ENCODE measurements at places on chromosomes 12 and 14.

GRCh38 chr12:1373901-1374735, 220.3 kb downstream of the FBXL14 start:
- no peak overlapping the region for H3K27ac ChIP-seq
- no peaks in the 10 kb centered on the region for H3K27me3 ChIP-seq
- H3K4me3 ChIP-seq: no peak overlapping the region
- H3K36me3 ChIP-seq: peaks cover 14% of the 10 kb centered on the region
- DNase-seq: no peak

DNA sequence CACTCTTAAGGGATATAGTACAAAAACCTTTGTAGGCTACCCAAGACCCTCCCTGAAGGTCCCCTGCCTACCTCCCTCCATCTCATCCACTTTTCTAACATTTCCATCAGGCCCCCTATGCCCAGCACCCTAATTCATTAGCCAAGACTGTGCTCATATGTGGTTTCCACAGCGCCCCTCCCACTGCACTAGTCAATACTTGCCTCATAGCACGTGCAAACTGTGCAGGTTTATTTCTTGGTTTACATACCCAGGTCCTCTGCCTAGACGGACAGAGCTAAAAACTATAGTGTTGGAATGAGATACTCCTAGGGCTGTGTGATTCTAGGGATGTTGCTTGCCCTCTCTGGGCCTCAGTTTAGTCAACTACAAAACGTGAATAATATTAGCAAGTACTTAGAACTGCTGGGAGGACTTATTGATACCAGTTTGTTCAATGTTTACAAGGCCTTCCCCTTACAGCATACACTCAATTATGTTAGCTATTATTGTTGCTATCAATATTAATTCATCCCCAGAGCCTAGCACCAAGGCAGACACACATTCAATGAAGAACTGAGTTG, 50.4 kb downstream of the NUAK1 start:
- H3K27ac ChIP-seq: no peak overlapping the region
- H3K36me3 ChIP-seq: no peaks in the 10 kb centered on the region
- H3K4me1 ChIP-seq: no peaks in the 10 kb centered on the region
- H3K4me3 ChIP-seq: no peak overlapping the region

GRCh38 chr12:14937689-14938088, 648 bp downstream of the ERP27 start:
- H3K27me3 ChIP-seq: no peaks in the 10 kb centered on the region
- no peak overlapping the region for H3K4me3 ChIP-seq
- DNase-seq: no peak

GRCh38 chr14:38367922-38368321, 112.0 kb upstream of the CLEC14A start:
- H3K36me3 ChIP-seq: no peaks in the 10 kb centered on the region
- DNase-seq: no peak
- H3K4me3 ChIP-seq: no peak overlapping the region

DNA sequence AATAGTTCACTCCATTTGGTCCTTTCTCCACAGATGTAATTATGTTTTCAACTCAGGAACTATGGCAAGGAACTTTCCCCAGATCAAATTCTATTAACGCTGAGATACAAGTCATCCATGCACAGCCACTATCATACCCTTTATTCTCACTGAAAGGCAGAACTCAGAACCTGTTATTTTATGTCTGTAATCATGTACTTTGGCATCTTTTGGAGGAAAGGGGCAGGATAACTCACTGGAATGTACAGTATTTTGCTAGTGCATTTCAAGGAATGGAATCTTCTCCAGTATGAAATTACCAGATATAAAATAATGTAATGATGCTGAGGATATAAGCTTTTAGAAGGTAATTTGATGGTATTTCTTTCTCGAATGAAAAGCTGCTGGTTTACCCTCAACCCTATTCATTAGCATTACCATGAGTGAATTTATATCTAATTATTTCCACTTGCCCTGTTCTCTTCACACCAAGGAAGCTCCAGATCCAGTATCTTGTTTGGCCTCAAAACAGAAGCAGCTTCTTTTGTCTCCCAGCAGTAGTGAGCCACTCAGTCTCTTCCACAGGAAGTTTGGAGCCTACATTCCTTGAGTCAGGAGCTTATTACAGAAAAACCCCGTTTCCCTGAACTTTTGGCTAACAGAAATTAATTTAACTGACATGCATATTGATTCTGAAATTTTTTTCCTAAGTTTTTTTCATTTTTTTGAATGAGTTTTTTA, 10.0 kb upstream of the AMHR2 start:
- H3K27ac ChIP-seq: peak overlapping the region; percentile 76
- DNase-seq: no peak
- no peaks in the 10 kb centered on the region for H3K27me3 ChIP-seq
- no peak overlapping the region for H3K4me3 ChIP-seq
- H3K36me3 ChIP-seq: peaks cover 44% of the 10 kb centered on the region
- H3K4me1 ChIP-seq: peaks cover 62% of the 10 kb centered on the region

- H3K36me3 ChIP-seq: peaks cover 29% of the 10 kb centered on the region
- no peak for DNase-seq
- no peak overlapping the region for H3K4me3 ChIP-seq
- H3K27ac ChIP-seq: peak overlapping the region; percentile 67
- H3K4me1 ChIP-seq: peaks cover 95% of the 10 kb centered on the region
Measured at GRCh38 chr12:110007881-110008280, 8.7 kb downstream of the ANKRD13A start.

DNA sequence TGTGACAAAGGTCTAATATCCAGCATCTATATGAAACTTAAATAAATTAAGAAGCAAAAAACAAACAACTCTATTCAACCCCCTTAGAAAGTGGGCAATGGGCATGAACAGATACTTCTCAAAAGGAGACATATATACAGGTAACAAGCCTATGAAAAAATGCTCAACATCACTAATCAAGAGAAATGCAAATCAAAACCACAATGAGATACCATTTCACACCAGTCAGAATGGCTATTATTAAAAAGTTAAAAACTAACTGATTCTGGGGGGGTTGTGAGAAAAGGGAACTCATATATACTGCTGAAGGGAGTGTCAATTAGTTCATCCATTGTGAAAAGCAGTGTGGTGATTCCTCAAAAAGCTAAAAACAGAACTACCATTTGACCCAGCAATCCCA, 198.9 kb downstream of the BMP4 start:
- no peaks in the 10 kb centered on the region for H3K27me3 ChIP-seq
- no peak overlapping the region for H3K27ac ChIP-seq
- H3K4me1 ChIP-seq: no peaks in the 10 kb centered on the region
- H3K36me3 ChIP-seq: no peaks in the 10 kb centered on the region

GRCh38 chr12:110266980-110267620, 13.9 kb upstream of the ATP2A2 start:
- H3K4me1 ChIP-seq: no peaks in the 10 kb centered on the region
- H3K27me3 ChIP-seq: peaks cover 8% of the 10 kb centered on the region
- no peak overlapping the region for H3K4me3 ChIP-seq
- no peak for DNase-seq
- no peaks in the 10 kb centered on the region for H3K36me3 ChIP-seq
- H3K27ac ChIP-seq: no peak overlapping the region

DNA sequence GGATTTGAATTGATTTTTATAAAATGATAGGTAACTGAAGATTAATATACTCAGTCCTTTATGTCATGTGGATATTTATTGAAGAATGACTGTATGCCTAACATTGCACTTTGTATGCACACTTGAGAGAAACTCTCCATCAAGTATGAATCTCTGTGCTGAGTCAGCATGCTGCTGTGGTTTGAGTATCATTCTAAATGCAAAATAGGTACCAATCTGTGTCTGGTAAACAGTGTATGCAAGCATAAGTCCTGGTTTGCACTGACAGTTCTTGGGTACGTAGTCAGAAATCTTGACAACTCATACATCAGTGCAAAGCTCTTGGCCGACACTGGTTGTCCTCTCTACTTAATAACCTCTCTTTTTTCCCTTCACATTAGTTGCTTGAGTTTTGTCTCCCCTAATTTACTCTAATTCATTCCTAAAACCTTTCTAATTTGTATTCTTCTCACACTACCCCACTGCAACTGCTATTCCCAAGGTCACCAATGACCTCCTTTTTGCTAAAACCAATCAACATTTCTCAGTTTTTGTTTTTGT, 21.8 kb downstream of the MGAT4C start:
- H3K27me3 ChIP-seq: no peaks in the 10 kb centered on the region
- H3K27ac ChIP-seq: no peak overlapping the region
- H3K36me3 ChIP-seq: no peaks in the 10 kb centered on the region
- H3K4me3 ChIP-seq: no peak overlapping the region

GRCh38 chr12:105419606-105420005, 89.1 kb downstream of the C12orf75 start:
- no peak overlapping the region for H3K27ac ChIP-seq
- peaks cover 8% of the 10 kb centered on the region for H3K4me1 ChIP-seq
- H3K4me3 ChIP-seq: no peak overlapping the region
- peaks cover 1% of the 10 kb centered on the region for H3K27me3 ChIP-seq
- no peaks in the 10 kb centered on the region for H3K36me3 ChIP-seq

DNA sequence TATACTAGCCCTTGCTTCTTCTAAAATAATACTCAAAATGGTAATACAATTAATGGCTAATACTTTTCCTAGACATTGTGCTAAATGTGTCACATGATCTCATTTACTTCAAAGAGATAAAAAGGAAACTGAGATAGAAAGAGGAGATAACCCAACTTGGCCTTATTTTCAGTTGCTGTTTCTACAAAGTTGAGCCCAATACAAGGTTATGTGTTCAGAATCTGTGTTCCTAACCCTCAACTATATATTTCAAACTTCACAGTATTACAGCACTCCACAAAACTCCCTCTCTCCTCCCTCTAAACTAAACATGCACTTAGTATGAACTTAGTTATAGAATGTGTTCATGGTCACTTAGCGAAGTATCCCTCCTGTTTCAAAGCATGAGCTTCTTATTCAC, 277.9 kb downstream of the CCER1 start:
- no peak overlapping the region for H3K4me3 ChIP-seq
- no peaks in the 10 kb centered on the region for H3K36me3 ChIP-seq
- H3K27me3 ChIP-seq: no peaks in the 10 kb centered on the region

- no peaks in the 10 kb centered on the region for H3K36me3 ChIP-seq
- no peak for DNase-seq
Measured at GRCh38 chr14:78933948-78934524, 763.9 kb downstream of the NRXN3 start.

DNA sequence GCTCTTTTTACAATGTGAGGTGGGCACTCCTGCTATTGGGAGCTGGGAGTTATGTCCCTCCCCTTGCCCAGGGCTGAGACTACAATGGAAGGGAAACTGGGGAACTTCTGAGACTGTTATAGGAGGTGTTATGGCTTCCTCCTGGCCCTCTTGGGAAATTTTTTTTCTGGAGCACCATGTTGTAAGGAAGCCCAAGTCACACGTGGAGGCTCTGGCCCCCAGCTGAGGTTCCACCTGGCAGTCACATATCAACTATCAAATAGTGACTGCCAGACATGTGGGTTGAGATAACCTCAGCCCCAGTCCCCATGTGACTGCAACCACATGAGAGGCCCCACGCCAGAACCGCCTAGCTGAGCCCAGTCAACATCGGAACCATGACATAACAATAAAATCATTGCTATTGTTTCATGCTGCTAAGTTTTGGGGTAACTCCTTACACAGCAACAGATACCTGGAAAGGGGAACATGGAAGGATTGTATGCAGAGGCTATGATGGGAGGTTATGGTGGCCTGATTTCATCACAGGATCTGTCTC, 99.4 kb upstream of the NCOR2 start:
- no peaks in the 10 kb centered on the region for H3K27me3 ChIP-seq
- no peak for DNase-seq
- no peak overlapping the region for H3K27ac ChIP-seq
- H3K4me1 ChIP-seq: no peaks in the 10 kb centered on the region

DNA sequence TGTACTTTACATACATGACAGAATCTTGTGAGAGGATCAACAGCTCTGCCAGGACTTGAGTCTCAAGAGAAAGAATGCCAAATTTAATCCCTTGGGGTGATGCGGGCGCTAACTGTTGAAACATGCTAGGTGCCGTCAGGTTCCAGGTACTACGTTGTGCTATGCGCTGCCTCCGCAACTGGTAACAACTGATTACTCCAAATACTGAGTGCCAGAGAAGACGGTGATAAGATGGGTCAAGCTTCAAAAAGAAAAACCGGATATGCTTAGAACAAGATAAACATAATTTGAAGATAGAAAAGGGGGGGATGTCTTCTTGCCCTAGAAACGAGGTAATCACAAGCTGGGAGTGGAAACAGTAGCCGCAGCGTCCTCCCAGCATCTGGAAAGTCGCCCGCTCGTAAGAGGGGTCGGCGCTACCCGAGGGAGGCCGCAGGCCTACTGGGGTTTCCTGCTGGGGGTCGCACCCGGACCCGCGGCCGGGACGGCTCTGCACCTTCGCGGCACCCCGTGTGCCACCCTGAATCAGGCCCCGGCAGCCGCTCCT, 678 bp downstream of the ZBTB25 start:
- DNase-seq: peak; percentile 18
- peak overlapping the region; percentile 95 for H3K27ac ChIP-seq
- H3K4me1 ChIP-seq: peaks cover 62% of the 10 kb centered on the region

DNA sequence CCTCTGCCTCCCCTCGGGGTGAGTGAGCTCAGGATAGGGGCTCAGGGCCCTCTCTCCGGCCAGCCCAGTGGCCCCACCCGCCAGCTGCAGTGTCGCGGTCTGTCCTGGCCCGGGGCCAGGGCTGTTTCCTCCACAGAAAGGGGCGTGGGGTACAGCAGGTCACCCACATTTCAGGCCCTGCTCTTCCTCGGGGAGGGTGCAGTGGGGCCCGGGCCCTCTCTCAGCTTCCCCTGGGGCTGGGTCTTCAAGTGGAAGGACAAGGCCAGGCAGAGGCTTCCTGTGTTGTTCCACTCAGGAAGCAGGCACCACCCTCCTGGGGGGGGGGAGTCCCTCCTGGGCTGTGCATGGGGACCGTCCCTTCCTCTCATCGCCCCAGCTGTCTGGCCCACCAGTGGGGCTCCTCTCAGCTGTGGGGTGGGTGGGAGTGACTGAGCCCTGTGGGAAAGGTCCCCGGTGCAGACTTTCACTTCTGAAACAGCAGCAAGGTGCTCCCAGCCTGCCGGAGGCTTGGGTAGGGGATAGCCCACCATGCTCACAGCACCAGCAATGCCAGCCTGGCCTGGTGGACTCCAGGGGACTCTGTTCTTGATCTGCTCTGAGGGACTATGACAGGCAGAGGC, 3.7 kb downstream of the GPR132 start:
- peak overlapping the region; percentile 84 for H3K27ac ChIP-seq
- peak overlapping the region; percentile 87 for H3K4me3 ChIP-seq
- H3K4me1 ChIP-seq: peaks cover 80% of the 10 kb centered on the region
- peaks cover 28% of the 10 kb centered on the region for H3K36me3 ChIP-seq
- no peaks in the 10 kb centered on the region for H3K27me3 ChIP-seq

DNA sequence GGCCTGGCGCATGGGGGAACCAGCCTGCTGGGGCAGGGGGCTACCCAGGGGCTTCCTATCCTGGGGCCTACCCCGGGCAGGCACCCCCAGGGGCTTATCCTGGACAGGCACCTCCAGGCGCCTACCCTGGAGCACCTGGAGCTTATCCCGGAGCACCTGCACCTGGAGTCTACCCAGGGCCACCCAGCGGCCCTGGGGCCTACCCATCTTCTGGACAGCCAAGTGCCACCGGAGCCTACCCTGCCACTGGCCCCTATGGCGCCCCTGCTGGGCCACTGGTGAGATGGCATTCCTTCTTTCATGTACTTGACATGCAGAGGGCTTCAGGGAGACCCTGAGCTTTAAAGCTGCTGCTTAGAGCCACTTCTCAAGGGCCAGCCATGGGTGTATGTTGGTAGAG, 9.0 kb downstream of the LGALS3 start:
- H3K4me3 ChIP-seq: no peak overlapping the region
- no peaks in the 10 kb centered on the region for H3K4me1 ChIP-seq
- H3K27me3 ChIP-seq: no peaks in the 10 kb centered on the region
- DNase-seq: no peak

All from activated naive CD8-positive, alpha-beta T cell treated with anti-CD3 and anti-CD28 coated beads, Interleukin-2, amount 50 U/mL, for 24 hours (primary cell).